HEK293T (cell line): ENCODE measurements at places on chromosomes 11 and 22.

DNA sequence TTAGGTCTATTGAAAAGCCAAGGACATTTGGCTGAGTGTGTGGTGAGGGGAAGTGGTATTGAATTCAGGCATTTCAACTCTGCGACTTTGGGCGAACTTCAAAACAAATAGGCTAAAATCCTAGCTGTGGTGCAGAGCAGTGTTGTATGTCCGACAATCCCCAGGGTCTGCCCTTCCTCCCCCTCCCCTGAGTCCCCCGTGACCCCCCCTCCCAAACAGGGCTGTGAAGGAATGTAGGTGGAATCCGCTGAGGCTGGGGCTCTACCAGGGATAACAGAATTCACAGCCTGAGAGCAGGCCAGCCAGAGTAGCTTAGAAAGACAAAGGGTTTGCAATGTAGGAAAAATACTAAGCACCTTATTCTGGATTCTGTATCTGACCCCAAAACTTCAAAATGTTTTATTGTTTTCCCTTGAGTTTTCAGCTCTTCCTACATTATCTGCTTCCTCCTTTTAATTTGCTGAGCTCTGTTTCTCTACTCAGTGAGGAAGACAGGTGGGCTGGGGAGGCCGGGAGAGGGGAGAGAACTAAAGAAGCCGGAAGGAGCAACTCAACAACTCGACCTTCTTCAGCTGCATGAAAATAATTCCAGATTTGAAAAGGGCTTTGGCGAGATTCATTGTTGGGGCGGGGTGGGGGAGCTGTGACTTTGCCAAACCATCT lies 315.2 kb downstream of the BLID start:
- DNase-seq = no peak

DNA sequence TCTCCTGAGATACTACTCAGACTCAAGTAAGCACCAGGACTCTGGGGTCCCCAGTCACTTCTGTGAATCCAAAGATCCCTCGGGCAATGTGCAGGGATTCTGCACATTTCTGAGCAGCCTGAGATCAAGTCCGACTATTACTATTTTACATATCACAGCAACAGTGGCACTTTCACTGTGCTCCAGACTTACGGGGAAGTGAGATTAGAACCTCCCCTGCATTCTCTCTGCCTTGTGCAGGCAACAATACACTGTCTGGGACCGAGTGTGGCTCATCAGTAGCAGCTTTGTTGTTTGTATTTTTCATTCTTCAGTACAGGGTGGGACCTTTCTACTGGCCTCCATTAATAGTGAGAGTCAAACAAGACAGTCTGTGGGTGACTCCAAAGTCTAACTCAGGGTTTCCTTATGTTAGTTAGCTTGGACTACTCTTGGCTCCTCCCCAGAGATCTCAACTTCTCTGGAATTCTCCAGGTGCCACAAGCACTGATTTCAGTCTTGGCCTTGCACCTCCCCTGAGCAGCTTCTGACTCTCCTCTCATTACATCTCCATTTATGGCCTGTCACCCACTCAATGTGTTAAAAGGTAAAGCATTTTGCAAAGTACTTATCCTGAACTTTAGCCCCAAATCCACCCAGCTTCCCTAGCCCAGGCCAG lies 76.2 kb upstream of the TOP3B start:
- no peak for DNase-seq

DNA sequence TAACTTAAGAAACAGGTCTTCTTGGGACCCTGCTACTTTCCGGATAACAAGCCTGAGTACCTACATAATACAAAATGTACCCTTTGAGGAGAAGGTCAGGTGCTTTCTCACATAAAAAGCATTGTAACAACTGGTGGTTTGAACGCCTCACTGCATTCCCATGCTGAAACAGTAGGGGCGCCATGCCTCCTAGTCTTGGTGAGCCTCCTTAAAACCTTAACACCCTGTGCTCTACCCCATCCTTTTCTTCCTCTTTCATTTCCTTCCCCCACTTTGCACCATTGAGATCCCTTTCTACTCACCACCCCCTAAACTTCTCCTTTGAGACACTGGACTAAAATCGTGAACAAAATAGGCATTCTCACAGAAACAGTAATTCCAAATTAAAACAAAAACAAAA lies 729.3 kb downstream of the NTM start:
- peak; percentile 40 for DNase-seq

DNA sequence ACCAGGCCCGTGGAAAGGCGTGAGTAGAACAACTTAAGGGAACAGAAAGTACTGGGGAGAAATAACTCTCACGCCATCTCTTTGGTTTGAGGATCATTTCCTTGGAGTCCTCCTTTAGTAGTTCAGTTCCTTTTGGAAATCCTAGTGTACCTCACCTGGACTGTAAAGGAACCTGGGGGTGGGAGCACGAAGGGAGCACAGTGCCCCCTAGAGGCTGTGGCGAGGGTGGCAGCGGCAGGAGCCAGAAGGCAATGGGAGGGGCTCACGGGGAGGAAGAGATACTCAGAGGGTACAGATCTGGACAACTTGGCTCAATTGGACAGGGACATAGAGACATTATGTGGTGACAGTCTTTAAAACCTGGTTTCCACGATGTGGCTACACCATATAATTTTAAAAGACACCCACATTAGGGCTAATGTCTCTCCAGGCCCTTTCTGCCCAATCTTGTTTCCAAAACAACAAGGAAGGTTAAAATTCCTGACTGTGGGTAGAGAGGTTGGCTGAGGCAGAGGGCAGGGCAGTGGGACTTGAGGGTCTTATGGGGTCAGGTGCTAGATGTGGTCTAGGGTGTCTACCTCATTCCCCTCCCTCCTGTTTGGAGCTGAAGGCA lies 87.0 kb downstream of the CSNK2A3 start:
- peak; percentile 78 for DNase-seq

- no peak for DNase-seq
Observed at GRCh38 chr11:67616431-67617242, 9.9 kb downstream of the NDUFV1 start.

GRCh38 chr11:57358991-57359390 lies 20.8 kb downstream of the P2RX3 start:
- no peak for DNase-seq

- DNase-seq = no peak
Observed at GRCh38 chr11:1072116-1072820, 2.4 kb upstream of the MUC2 start.

DNA sequence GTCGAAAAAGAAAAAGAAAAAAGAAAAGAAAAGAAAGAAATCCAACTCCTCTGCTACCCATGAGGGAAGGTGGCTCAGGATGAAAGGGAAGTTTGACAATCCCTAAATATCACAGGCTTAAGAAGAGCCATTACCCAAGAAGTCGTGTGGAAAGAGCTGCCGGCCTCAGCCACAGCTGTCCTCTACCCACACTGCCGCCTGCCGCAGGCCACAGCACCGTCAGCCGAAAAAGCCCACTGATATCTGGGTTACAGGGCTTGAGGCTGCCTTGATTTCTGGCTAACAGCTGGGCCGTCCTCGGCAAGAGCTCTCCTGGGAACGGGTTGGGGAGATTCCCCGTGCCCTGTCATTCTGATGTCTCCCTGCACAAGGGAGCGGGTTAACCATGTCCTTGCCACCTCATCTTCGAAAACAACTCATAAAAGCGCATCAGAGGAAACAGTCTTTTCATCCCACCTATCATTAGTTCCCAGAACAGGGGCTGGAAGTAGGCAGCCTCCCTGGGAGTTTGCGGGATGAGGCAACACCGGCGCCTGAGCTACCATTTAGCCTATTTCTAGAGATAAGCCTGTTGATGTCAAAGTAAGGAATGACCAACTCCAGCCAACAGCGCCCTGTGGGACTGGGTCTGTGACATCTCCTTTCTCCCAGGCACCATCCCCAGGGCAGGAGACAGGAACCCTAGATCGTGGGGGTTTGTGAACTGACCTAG lies 21.8 kb upstream of the SNX32 start:
- DNase-seq = no peak

GRCh38 chr11:121354192-121354591 lies 61.6 kb downstream of the SC5D start:
- DNase-seq = no peak

- no peak for DNase-seq
Observed at GRCh38 chr11:101955701-101956100, 39.4 kb upstream of the ANGPTL5 start.

DNA sequence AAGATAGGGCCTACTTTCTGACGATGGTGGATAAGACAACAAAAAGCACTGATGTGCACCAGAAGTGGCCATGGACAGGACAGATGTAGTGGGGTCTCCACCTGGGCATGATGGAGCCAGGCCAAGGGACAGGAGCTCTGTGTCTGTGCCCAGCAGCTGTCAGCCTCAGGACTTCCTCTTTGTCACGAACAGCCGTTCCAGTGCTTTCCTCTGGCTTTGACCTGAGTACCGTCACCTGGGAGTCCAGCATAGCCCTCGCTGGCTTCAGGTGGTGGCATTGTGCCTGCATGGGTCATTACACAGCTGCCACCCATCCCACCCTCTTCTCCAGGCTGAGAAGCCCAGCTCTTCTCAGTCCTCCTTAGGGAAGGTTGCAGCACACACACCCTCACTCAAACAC lies 137.8 kb downstream of the GRIK4 start:
- DNase-seq = no peak

GRCh38 chr11:20912065-20912821 lies 242.9 kb downstream of the NELL1 start:
- no peak for DNase-seq

DNA sequence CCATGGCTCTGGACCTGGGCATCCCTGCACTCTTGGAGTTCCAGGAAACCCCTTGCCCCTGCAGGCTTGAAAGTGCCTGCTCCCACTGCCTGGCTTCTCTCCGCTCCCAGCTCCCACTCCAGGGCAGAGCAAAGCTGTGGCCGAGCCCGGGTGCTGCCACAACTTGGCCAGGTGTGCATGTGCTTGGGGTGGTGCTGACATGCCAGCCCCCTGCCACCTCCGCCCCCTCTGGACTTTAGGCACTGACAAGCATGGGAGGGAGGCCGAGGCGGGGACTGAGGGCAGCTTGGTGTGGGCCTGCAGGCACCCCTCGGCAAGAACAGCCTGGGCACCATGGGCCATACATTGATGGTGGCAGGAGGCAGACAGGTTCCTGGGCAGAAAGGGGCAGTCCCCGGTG lies 56.4 kb upstream of the B3GNT6 start:
- no peak for DNase-seq

DNA sequence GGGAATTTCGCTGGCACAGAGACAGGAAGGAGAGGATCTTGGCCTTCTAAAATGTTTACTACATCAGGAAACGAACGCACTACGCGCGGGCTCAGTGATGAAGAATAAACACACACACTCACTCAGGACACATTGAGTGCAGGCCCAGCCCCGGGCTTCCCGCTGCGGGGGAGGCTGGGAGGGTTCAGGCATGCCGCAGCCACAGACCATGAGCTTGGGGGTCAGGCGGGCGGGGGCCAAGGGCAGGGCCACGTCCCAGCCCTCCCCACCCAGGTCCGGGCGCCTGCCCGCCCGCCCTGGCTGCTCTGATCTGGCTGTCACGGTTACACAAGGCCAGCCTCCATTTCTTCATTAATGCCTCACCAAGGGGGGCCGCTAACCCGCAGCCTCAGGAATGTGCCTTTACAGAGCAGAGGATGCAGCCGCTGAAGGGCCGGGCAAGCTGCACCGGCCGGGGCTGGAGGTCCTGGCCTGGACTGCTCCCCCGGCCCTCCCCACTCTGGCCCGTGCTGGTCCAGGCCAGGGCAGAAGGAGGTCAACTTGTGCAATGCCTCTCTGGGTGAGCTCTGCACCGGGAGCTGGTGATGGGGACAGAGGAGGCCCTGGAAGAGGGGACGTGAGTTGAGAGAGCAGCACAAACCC lies 41.7 kb downstream of the IGF2 start:
- no peak for DNase-seq

GRCh38 chr22:20588843-20589581 lies 81.6 kb downstream of the MED15 start:
- DNase-seq = no peak

DNA sequence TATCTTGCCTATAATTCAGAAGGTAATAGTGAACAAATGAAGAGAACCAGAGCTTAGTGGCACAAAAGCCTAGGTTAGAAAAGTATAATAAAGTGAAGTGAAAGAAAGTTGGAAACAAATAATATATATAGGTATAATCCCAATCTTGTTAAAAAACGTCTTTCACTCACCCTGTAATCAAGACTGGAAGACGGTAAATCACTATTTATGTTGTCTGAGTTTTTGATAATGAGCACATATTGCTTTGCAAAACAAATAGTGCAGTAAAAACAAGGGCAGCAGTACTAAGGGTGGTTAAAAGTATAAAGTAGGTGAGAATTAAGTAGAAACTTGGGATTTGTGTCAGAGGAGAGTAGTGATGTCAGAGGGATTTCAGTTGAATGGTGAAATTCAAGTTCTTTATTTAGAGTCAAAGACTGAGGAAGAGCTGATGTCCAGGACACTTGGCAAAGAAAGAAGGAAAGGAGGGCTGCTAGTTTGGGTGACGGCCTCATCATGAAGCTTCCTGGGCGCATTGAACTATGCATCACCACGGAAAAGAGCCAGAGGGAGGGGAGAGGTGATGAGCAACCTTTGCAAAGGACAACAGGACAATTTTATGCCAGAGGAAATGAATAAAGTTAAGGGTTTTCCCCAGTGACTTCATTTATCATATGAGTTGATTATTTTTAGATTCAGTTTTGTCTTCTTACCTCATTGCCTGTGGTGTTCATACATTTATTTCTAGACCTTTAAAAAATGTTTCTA lies 11.4 kb downstream of the NCAM1 start:
- DNase-seq = no peak

GRCh38 chr11:119537306-119538253 lies 114.6 kb upstream of the THY1 start:
- DNase-seq = no peak

GRCh38 chr22:32319861-32320406 lies 37.7 kb upstream of the RFPL3 start:
- DNase-seq = no peak

DNA sequence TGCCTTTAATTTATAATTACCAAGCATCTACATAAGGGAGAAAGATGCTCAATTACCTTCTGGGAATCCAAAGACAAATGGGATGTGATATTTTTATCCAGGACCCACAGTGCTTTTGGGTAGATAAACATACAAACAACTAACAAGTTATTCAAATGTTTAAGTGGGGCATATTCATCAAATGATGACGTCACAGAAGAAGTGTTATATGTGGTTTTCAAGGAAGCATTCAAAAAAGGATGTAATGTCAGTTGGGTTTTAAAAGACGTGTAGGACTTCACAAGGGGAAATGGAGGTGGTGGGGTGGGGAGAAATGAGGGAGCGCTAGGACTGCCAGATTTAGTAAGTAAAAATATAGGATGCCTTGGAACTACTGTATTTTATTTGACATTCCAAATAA lies 915.9 kb downstream of the KCNA4 start:
- DNase-seq = no peak

- DNase-seq = no peak
Observed at GRCh38 chr11:92735039-92735438, 234.4 kb upstream of the MTNR1B start.

- no peak for DNase-seq
Observed at GRCh38 chr22:17472932-17473331, 90.4 kb upstream of the SLC25A18 start.

GRCh38 chr22:37218771-37219411 lies 6.6 kb upstream of the SSTR3 start:
- DNase-seq = no peak
